Transverse colon (tissue), 4 donors: ENCODE measurements at places on chromosomes 7 and 10.

- H3K4me1 ChIP-seq, result peaks cover under 1% of the 10 kb centered on the region
- H3K27ac ChIP-seq, result no peak overlapping the region
- no peaks in the 10 kb centered on the region for H3K27me3 ChIP-seq
- peak; percentile 28 for DNase-seq
These were observed 166.6 kb downstream of the ARHGAP21 start for GRCh38 chr10:24556750-24557742.

- H3K36me3 ChIP-seq, result peaks cover 10% of the 10 kb centered on the region
- no peak overlapping the region for H3K4me3 ChIP-seq
- peaks cover 6% of the 10 kb centered on the region for H3K4me1 ChIP-seq
- no peaks in the 10 kb centered on the region for H3K27me3 ChIP-seq
- DNase-seq, result peak; percentile 54
- peak overlapping the region; percentile 75 for H3K27ac ChIP-seq
These were observed 64.8 kb upstream of the DNAJB6 start for GRCh38 chr7:157271991-157272324.

GRCh38 chr10:95845411-95845810, 62.4 kb upstream of the CC2D2B start:
- DNase-seq, result no peak

DNA sequence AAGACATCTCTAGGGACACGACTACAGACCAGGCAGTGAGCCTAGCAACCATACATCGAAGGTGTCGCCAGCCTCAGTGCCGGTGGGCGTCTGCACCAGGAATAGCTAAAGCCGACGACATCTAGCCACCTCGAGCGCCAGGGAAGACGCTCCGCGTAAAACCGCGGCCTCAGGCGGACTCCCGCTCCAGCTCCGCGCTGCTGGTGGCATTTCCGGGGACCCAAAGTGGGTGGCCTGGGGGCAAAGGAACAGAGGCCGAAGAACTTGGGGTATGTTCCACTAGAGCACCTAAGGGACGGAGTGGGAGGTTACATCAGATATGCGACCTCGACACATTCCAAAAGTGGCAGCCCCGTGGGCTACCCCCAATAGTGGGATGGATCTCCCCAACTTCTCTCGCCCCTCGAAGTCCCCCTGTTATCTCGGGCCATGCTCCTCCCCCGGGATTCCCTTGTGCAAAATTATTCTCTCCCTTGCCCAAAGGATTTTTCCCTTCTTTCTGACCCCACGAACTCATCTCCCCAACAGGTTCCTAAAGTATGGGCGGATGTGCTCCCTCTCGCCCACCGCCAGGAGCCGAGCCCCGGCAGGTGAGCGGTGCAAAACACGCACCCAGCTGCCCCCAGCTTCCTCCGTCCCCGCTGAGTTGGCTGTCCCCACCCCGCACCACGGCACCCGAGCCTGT, 1.2 kb downstream of the KCNMA1 start:
- peak overlapping the region; percentile 49 for H3K4me3 ChIP-seq
- H3K36me3 ChIP-seq, result no peaks in the 10 kb centered on the region
- peaks cover 65% of the 10 kb centered on the region for H3K27me3 ChIP-seq
- peak overlapping the region; percentile 80 for H3K27ac ChIP-seq
- no peak for DNase-seq

DNA sequence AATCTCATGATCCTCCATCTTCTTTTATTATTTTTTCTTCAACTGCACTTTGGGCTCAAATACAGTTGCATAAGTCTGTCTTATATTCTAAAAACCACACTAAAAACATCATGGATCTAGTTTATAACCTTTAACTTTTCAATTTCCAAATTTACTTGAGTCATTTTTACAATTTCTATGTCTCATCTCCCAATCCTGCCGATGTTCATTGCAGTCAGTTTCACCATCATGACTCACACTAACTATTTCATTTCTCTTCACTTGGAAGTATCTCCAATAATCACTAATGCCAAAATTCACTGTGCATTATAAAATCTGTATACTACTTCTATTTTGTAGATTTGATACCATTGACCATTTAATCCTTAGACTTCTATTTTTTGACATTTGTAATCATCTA, 806.9 kb upstream of the SORCS1 start:
- H3K27ac ChIP-seq, result no peak overlapping the region
- no peak for DNase-seq
- no peak overlapping the region for H3K4me3 ChIP-seq
- no peaks in the 10 kb centered on the region for H3K36me3 ChIP-seq
- no peaks in the 10 kb centered on the region for H3K27me3 ChIP-seq
